Fibroblast of skin of abdomen (primary cell): ENCODE measurements at places on chromosomes 4 and X.

- DNase-seq: no peak
Measured at GRCh38 chr4:73277201-73277600, 18.6 kb upstream of the ANKRD17 start.

- DNase-seq: peak; percentile 69
Measured at GRCh38 chr4:177190995-177191580, 118.6 kb upstream of the NEIL3 start.

GRCh38 chr4:183989931-183990330 lies 84.8 kb downstream of the STOX2 start:
- DNase-seq: peak; percentile 53

- DNase-seq: peak; percentile 9
Measured at GRCh38 chrX:1673337-1673736, 58.5 kb downstream of the ASMT start.

DNA sequence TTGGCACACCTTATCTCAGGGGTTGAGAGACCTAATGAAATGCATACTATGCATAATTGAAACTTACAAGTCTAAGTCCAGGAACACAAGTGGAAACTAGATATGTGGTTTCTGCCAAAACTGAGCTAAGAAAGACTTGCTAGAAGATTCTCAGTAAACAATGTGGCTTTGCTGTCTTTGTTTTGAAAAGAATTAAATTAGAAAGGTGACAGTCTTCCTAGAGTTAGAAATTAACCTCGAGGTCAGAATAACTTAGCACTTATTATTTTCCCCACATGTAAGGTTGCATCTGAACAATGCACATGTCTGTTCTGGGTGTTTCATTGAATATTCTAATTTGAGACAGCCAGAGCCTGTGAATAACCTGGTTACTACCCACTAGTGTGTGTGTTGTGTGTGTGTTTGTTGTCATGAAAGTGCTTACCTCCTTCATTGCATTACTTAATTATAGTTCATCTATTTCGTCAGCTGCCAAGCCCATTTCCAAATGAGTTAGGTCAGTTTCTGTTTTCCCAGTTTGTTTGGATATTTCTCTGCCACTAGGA lies 1.5 kb downstream of the EREG start:
- DNase-seq: no peak

DNA sequence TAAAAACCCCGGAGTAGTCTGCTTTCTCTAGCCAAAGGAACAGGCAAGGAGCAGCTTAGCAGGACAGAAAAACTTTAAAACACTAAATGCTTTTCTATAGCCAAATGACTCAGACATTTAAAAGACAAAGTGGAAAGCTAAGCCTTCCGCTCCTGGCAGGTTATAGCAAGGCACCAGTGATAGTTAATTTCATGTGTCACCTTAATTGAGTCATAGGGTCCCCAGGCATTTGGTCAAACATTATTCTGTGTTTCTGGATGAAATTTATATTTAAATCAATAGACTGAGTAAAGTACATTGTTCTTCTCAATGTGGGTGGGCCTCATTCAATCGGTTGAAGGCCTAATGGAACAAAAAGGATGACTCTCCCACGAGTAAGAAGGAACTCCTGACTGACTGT lies 885.7 kb upstream of the ADGRL3 start:
- peak; percentile 11 for DNase-seq

DNA sequence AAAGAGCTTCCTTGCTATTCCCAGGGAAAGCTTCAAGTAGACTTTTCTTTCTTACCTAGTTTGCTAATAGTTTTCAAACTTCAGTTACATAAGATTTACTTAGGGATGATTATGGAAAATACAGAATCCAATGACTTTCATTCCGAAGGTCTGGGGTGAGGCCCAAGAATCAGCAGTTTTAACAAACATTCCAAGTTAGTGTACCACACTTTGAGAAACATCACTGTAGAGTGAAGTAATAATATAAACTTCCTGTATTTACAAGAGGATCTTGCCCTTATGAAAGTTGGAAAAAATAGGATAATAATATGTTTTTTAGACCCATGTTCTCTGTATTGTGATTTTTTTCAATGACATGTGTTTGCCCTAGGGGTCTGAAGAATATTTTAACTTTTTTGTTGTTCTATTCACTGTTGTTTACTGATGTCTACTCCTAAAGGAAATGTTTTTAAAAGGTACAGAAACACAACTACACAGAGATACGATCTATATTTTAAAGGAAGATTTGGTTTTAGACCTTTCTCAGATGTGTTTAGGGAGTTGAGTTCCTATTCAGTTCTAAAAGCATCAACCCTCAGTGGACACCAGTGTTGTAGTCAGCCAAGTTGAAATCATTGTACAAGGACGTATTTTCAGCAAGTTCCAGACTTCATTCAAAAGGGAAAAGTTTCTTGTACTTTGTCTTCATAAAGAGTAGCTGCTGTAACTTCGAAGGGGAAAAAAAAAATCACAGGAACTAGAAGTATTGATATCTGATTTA lies 295.8 kb upstream of the SLC7A11 start:
- DNase-seq: no peak

- DNase-seq: no peak
Measured at GRCh38 chr4:65918872-65919271, 248.6 kb upstream of the EPHA5 start.

DNA sequence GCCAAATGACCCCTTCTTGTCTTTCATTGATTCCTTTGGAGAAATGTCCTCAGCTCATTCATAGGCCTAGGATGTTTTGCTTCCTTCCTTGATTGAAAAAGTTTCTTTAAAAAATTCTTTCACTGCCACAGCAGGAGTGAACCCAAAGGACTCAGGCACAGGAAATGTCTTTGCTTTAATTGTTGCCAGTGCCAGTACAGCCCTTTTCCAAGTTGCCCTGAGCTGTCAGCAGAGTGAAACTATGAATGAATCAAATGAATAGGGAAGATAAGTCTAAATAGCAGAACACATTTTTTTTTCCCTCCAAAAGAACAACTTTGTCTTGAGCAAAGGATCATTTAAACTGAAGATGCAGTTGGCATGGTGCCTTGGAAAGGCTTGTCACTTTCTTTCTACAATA lies 63.8 kb upstream of the SLC4A4 start:
- DNase-seq: no peak

DNA sequence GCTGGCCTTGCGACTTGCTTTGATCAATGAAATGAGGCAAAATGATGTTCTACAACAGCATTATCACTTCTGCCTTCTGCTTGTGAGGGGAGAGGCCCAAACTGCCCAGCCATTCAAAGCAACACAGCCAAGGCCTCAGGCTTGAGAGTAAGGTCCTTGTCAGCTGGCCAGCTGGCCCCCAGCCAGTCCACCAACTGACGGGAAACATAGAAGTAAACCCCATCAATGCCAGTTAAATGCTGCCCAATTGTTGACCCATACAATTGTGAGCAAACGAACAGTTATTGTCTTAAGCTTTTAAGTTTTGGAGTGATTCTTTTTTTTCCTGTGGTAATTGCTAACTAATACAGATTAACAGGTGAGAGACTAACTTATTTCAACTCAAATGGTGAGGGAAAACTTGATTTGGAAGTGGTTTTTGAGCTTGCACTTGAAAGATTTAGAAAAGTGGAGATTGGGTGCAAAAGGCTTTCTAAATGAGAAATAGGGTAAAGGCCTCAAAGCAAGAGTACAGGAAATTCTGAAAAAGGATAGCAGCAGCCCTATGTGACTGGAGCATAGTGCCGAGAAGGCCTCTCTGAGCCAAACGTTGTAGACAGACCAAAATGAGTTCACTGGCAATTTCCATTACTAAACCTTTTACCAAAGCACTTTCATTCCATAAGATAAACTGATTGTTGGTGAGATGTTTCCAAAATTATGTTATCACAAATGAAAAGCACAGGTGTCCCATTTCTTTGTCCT lies 66.9 kb downstream of the ARHGEF38 start:
- DNase-seq: no peak

DNA sequence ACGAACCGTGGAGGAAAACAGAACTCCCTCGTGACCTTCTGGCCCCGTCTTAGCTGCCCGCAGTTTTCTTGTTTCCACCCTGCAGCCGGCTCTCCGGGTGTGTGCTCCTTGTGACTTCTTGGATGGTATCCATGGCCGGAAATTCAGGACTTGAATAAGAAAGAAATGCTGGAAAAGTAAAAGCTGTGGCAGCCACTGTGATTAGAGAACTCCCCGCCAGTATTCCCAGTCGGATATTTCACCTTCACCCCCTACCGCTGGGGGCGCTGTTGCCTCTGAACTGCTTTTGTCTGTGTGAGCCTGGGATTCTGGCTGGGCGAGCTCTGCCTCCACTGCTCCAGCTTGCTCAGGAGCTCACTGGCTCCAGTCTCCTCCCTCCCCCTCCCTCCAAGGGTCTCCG lies 41.5 kb upstream of the CYP4V2 start:
- DNase-seq: no peak

DNA sequence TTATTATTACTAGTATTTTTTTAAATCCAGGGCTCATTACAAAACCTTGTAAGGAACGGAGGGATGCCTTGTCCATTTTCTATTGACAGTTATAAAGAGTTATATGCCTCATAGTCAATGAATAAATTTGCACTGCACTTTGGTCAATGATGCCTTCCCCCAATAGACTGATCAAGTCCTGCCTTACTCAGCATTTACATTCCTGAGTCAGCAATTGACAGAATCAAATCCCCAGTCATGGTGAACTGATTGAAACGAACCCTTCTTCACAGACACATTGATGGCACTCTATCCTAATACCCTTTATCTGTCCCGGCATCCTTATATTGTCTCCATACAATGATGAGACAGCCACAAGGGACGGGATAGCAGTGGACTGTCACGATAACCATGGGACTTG lies 213.2 kb downstream of the NLGN4X start:
- DNase-seq: no peak

- no peak for DNase-seq
Measured at GRCh38 chrX:9851890-9852289, 65.7 kb downstream of the SHROOM2 start.

DNA sequence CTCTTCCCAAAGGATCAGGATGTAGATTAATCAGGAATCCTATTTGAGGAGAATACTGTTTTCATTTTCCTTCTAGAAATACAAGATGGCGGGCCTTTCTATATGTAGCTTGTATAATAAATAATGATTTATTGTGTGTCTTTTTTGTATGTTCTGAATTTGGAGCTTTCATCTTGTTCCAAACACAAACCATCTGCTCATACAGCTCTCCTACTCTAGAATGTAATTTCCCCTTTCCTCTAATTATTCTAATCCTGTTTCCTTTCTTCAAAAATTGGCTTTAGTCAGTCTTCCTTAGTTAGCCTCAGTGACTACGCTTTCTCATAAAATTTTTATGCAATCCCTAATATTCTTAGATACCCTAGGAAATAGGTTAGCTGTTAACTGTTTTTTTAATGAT lies 422.2 kb downstream of the INPP4B start:
- DNase-seq: no peak

DNA sequence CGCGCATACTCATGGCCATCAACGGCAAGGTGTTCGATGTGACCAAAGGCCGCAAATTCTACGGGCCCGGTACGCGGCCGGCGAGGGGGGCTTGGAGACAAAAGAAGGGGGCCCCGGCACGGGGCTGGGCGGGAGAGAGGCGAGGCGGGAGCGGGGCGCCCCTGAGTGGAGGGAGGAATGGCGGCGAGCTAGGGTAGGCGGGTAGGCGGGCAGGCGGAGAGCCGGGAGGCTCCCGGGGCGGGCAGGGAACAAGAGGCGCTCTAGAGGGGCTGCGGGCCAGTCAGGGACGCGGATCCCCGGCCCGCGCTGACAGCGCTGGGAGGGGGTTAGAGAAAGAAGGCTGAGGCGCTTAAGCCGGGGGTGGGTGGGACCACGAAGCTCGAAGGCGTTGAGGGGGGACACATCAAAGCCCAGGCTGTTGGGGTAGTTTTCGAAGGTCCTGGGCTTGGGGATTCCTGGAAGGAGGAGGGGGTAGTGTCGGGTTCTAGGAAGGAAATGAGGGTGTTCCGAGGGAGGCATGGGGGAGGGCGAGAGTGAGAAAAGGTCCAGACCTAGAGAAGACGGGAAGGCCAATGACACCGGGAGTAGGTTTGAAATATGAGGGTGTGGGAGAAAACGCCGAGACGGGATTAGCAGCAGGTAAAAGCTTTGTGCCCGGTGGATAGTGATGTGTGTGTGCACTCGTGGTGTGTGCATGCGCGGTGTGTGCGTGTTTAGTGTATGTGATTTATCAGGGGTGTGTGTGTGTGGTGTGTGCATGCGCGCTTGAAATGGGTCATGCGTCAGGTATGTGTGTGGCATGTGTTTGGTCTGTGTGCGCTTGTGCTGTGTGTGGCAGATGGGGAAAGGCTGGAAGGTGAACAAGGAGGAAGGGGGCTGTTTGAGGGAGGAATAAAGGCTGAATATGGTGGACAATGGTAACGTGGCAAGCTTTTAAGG lies 807 bp downstream of the PGRMC1 start:
- DNase-seq: peak; percentile 74

GRCh38 chrX:23936180-23936579 lies 28.4 kb downstream of the CXorf58 start:
- DNase-seq: no peak

- peak; percentile 23 for DNase-seq
Measured at GRCh38 chr4:173919196-173919595, 364.3 kb downstream of the FBXO8 start.

DNA sequence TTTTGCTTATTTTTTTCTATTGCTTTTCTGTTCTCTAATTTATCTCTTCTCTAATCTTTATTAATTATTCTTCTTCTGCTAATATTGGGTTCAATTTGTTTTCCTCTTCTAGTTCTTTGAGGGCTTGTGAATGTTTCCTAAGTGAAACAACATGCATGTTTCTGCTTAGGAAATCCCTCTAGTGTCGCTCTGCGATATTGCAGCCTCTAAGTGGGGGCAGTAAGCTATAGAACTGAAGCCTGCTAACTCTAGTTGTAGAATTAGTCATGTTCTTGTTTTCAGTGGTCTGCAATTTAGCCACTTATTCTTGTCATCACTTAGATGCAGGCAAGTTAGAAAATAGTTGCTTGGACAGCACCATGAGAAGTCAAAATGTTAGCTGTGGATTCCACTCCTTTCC lies 222.6 kb downstream of the SPIN4 start:
- no peak for DNase-seq

GRCh38 chr4:138775489-138775888 lies 240.1 kb upstream of the NOCT start:
- DNase-seq: no peak
